ENCODE measurements at places on chromosomes 2 and 18. TPM values are rescaled to one million over a fixed set of nuclear protein-coding genes. Genes with fewer than 3 reads are reported as not detected.

MPP4 gene
- 0.97 TPM for total RNA-seq

PJVK gene
- 1.7 TPM for total RNA-seq

ANTXR1 gene
- 137 TPM for total RNA-seq

WNT10A gene
- total RNA-seq = under 0.01 TPM

MBD2 gene
- 47.0 TPM for total RNA-seq

RNF152 gene
- 21.4 TPM for total RNA-seq

INPP5D gene
- total RNA-seq = 0.36 TPM

RASGRP3 gene
- total RNA-seq = 26.9 TPM

SEPTIN10 gene
- 89.0 TPM for total RNA-seq
